Stimulated activated CD8-positive, alpha-beta memory T cell treated with anti-CD3 and anti-CD28 coated beads, Interleukin-7, amount 100 ng/mL, for 1 hour (primary cell): ENCODE measurements at places on chromosomes 4 and X.

GRCh38 chr4:98518559-98519267 is 139.7 kb downstream of the TSPAN5 start:
- no peak for DNase-seq

- no peak for DNase-seq
Observed at GRCh38 chr4:188987011-188987410, 847.8 kb downstream of the TRIML1 start.

- no peak for DNase-seq
Observed at GRCh38 chrX:130696542-130696941, 206.5 kb downstream of the ENOX2 start.

DNA sequence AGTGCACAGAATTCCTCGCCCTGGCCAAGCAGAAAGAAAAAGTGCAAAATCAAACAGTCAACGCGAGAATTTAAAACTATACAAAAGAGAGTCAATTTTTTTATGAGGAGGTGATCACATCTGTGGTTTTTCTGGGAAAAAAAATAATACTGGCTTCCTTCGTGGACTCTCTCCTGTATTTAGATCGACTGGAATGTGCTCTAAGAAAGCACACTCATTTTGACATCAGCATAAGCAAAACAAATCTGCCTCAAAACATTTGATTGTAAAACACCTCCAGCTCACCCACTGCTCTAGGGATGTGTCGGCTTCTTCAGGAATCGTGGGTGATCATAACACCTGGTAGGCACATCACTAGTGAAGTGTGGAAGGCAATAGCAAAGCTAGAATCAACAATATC is 417.4 kb upstream of the FAT1 start:
- no peak for DNase-seq

DNA sequence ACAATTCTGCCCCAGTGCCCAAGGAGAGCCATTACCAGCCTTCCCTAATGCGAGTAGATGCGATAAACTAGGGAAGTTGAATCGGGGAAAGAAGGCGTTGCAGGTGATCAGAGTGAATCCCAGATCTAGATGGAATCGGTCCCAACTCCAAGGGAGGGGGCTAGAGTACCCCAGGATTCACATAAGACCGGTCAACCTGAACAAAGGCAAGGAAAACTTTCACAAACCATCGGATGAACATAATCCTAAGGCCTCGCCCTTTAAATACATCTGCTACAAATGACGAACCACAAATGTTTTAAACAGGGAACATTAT is 11.2 kb upstream of the ZCCHC13 start:
- DNase-seq = no peak

DNA sequence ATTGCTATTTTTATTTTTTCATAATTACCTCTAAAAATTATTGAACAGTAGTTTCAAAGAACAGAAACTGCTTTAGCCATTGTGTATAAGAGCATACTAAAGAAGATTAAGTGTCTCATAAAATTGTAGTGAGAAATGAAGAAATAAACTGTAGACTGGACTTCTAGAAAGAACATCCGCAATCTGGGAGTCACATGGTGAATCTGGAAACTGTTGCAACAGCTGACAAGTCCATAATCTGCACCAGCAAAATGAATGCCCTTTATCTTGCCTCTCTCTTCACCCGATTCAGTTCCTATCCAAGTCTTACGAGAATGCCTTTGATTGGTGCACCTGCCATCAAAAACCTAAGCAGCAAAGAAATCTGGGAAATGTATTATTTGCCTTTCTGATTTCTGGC is 312.9 kb downstream of the NAF1 start:
- DNase-seq = no peak

GRCh38 chrX:20742106-20742505 is 475.4 kb upstream of the RPS6KA3 start:
- DNase-seq = no peak

GRCh38 chr4:183857040-183857439 is 48.1 kb upstream of the STOX2 start:
- no peak for DNase-seq

- no peak for DNase-seq
Observed at GRCh38 chr4:43242606-43243005, 350.1 kb downstream of the GRXCR1 start.

DNA sequence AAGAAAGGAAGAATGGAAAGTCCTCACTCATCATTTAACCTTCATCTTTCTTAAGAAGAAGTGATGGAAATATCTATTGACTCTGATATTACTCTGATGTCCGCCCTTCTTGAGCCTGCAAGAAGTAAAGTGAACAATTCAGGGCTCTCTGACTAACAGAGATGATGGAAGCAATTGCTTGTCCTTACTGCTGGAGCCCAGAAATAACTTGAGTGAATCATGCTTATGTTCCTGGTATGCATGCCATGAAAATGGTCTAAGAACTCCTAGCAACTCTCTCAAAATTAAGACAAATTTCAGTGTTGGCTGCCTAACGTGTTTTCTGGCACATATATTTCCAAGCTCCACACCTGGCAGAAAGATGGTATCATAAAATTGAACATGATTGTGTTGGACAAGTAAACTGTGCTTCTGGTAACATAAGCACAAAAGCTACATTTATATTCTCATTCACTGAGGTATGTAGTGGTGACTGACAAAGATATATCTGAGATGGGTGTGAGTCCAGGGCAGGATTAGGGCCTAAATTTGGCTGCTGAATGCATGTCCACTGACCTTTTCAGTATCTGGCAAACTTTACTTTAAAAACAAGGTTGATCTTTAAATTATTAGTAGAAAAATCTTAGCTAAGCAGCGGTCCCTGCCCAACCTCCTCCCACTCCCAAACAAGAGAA is 109.2 kb upstream of the OTUD4 start:
- DNase-seq = no peak

- DNase-seq = no peak
Observed at GRCh38 chr4:104351706-104352105, 143.0 kb downstream of the CXXC4 start.
